ENCODE measurements at places on chromosomes 7 and 10.

GRCh38 chr10:48791267-48791928, 106.7 kb downstream of the WDFY4 start:
- no peak for ATAC-seq

DNA sequence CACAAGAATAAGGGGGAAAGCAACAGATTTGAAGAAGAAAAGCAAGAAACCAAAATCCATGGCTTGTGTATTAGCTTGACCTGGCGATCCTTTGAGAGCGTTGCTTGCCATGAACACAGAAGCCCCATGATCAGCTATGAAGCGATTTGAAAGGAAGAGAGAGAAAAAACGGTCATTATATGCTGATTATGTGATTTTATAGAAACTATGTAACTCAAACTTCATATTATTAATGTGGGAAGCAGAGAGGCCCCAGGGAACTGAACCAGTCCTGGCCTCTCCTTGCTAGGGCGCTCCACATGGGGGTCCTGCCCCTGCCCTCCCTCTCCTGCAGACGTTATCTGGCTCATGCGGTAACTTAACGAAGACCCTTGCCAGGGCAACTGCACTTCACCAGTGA, 306.1 kb upstream of the ADARB2 start:
- ATAC-seq = no peak

DNA sequence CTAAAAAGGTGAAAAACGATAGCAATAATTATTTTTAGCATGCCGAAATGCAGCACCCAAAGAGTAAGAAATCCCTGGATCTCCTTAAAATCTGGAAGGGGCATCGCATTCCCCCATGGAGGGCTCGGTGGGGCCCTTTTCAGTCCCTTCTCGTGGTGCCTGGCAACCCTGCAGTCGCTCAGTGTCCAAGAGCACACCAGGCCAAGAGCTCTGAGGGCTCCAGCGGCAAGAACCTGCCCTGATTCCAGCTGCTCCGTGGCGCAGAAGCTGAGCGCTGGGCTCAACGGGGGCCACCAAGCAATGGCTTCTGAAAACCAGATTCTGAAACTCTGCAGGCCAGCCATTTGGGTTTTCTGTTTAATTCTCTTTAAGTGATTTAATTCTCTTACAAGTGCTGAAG, 131.2 kb downstream of the PRKAG2 start:
- ATAC-seq = no peak

- no peak for ATAC-seq
These were observed 43.8 kb upstream of the CSTF2T start for GRCh38 chr10:51743146-51743545.

- ATAC-seq = no peak
These were observed 295.9 kb downstream of the TFEC start for GRCh38 chr7:115734641-115735040.

DNA sequence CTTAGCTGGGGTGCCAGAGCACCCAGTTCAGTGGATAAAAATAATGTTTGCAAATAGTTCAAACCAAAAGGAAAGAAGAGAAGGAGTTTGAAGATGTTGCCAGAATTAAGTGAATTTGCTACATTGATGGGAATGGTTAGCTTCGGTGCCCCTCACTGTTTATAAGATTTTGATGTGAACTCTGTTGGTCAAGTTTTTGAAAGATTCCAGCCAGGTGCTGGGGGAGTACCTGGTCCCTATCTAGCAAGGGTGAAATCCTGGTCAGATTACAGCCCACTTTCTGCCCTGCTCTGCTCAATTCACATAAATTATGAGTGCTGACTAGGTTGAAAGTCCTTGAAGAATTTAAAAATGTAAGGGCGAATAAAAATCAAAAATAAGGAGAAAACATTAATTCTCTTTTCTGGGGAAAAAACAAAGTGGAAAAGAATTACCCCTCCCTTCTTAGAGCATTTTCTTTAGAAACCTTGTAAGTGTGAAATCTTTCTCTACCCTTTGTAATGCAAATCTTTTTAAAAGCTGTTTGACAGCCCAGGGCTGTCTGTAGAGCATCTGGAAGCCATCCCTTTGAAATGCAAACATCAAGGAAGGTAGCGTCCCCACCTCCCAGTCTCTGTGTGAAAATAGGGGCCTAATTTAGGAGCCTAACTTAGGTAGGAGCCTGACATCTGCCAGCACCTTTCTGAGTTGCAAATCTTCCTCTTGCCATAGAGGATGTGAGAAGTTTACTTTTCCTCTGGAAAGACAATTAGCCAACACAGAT, 1.4 kb upstream of the GIMAP5 start:
- no peak for ATAC-seq

DNA sequence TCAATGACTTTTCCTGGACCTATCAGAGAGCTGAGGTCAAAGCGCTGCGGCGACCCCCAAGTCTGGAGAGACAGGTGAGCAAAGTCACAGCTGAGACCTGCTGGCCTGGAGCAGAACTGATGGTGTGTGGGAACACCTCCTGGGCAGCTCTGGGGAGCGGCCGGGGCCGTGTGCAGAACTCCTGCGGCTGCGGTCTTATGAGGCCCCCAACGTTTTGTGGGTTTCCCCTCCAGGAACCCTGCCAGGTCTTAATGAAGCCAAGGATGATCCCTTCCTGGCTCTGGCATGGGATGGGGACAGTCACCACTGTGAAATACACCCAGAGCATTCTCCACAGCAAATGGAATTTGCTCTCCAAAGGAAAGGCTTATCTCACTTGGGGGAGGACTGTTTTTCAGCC, 26.1 kb downstream of the DPYSL4 start:
- ATAC-seq = no peak

GRCh38 chr7:2997014-2997413, 46.7 kb downstream of the CARD11 start:
- no peak for ATAC-seq

- ATAC-seq = no peak
These were observed 32.1 kb upstream of the ENO4 start for GRCh38 chr10:116817178-116817577.

DNA sequence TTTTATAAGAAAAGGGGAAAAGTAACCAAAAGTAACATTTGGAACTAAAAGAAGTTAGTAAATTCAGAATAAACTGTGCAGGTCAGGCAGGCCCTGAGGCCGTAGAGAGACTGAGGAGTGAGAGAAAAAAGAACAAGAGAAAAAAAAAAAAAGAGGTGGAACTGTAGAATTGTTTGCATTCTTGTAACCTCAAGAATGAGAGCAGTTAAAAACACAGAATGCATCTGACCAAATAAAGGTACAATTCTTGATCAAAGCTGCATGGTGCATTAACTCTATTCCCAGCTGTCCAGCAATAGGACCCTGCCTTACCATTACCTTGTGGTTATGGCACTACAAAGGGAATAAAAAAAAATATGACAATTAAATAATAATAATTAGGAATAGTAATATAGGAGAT, 170.1 kb upstream of the SEMA3A start:
- ATAC-seq = no peak

GRCh38 chr10:44394696-44395381, 9.9 kb upstream of the CXCL12 start:
- no peak for ATAC-seq

DNA sequence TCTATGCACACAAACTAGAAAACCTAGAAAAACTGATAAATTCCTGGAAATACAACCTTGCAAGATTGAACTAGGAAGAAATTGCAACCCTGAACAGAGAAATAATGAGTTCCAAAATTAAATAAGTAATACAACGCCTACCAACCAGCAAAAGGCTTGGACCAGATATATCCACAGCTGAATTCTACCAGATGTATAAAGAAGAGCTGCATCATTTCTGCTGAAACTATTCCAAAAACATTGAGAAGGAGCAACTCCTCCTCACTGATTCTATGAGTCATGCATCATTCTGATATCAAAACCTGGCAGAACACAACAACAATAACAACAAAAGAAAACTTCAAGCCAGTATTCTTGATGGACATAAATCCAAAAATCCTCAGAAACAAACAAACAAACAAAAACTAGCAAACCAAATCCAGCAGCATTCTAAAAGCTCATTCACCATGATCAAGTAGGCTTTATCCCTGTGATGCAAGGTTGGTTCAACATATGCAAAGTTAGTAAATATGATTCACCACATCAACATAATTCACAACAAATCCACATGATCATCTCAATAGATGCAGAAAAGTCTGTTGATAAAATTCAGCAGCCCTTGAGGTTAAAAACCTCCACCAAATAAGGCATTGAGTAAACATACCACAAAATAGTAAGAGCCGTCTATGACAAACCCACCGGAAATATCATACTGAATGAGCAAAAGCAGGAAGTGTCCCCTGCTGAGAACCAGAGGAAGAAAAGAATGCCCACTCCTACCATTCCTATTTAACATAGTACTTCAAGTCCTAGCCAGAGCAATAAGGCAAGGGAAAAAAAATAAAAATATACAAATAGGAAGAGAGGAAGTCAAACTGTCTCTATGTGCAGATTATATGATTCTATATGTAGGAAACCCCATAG, 98.2 kb downstream of the PCDH15 start:
- ATAC-seq = no peak

- ATAC-seq = no peak
These were observed 299.3 kb downstream of the SFMBT2 start for GRCh38 chr10:7111561-7111960.

GRCh38 chr10:86644152-86644793, 10.1 kb upstream of the OPN4 start:
- ATAC-seq = no peak

DNA sequence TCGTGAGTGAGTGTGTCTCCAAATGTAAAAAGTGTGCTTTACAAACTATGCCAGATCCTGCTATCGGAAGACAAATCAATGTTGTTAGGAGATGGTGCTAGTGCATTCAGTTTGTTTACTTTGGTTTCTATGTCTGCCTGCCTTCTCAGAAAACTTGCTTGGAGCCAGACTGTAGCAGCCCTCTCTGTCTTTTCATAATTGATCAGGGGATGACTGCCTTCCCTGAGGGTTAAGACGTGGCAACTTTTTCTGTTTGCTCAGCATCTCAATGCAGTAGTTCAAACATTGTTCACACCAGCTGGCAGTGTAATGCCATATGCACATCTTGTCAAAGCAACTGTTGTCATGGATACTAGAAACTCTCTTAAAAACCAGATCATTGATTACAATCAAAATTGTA, 118.5 kb downstream of the FOXP2 start:
- no peak for ATAC-seq

- ATAC-seq = no peak
These were observed 524 bp upstream of the UNC5B start for GRCh38 chr10:71211775-71212317.

GRCh38 chr10:106980495-106981451, 183.7 kb downstream of the SORCS1 start:
- ATAC-seq = no peak

- ATAC-seq = no peak
These were observed 421.7 kb upstream of the CHRM2 start for GRCh38 chr7:136446751-136447150.

DNA sequence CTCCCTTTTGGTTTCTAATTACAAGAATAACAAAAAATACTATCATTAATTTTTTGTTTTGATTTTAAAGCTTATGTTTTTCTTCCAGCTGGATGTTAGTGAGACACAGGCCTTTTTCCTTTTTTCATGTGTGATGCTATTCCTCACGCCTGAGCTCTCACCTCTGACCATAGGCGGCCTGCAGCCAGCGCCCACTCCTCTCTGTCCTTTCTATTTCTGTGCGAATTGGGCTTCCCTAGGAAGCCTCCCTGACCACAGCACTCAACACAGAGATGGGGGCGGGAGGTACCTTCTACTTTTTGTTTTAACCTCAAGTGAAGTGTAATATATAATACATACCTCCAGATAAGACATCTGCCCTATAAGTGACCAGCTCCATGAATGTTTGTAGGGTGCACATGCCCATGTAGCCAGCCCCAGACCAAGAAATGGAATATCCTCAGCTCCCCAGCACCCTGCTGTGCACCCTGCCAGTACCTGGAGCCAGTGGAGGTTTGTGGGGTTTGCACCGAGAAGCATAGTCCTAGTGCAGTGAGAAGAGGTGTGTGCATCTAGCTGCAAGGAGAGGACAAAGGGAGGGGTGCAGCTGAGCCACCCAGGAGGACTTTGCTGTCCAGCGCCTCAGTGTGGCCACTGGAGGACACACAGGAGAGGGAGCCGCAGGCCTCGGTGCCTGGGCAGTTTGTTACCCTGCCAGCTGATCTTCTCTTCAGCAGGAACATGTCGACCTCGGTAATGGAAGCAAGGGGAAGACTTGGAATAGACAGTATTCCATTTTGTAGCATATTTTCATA, 38.5 kb downstream of the BNIP3 start:
- ATAC-seq = peak; percentile 47

- ATAC-seq = no peak
These were observed 2.5 kb downstream of the ZYX start for GRCh38 chr7:143383642-143383957.

DNA sequence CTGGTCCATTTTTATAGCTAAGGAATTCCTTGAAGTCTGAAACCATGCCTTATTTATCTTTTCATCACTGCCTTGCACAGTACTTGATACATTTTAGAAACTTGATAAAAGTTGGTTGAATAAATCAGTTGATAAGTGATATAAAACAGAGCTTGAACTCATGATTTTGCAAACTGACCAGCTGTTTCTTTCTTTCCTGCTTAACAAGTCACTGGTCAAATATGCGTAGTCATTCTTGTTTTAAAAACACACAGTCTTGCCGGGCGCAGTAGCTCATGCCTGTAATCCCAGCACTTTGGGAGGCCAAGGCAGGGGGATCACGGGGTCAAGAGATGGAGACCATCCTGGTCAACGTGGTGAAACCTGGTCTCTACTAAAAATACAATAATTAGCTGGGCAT, 6.3 kb downstream of the TPST1 start:
- ATAC-seq = no peak

- ATAC-seq = no peak
These were observed 90.5 kb downstream of the RNF216 start for GRCh38 chr7:5690931-5691473.

DNA sequence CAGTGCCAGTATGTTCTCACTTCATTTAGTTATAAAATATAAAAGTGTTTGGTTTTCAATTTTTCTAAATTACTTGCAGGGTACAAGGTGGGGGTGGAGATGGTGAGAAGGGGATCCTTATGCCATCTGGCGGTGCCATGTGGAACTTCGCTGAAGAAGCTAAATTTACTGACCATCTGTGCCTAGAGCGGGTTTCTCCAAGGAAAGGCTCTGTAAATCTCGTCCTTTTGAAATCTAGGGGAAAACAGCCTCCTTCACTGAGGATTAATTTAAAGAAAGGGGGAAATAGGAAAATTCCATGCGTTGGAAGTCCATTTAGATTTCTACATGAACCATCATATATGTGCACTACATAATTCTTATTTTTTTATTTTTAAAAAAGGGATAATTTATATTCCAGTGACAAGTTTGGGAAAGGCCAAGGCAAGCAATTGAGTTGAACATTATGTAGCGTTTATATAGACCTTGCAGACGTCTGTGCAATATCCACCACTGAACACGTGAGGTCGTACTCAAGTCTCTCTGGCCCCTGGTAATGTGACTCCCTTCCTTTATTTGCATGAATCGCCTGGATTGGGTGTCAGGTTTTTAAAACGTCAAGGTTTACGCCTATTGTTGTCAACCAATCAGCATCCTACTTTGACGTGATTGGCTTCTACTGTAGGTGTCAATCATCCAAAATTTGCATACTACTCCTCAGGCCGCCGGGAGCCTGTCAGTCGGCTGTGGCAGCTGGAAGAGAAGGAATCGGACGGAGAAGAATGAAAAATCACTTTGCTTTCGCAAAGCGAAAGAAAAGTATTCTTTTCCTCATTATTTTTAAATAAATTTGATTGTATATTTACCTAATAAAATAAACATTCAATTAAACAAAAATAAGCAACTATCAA, 297.1 kb upstream of the NFE2L3 start:
- peak; percentile 8 for ATAC-seq

Data from activated T-helper 17 cell treated with anti-CD3 and anti-CD28 coated beads, Interleukin-2, amount 50 U/mL, for 72 hours (primary cell).